ENCODE measurements at places on chromosomes 16 and 17. TPM values are rescaled to one million over a fixed set of nuclear protein-coding genes. Genes with fewer than 3 reads are reported as not detected.

Gene GUCY2D
- not detected for total RNA-seq

Gene PRCD
- total RNA-seq, result 4.5 TPM

Gene NEURL4
- 21.6 TPM for total RNA-seq

Gene KRT222
- total RNA-seq, result not detected

Gene ATP1B2
- 0.07 TPM for total RNA-seq

All from smooth muscle cell of the pulmonary artery (primary cell).